ENCODE measurements at places on chromosomes 7 and 10.

DNA sequence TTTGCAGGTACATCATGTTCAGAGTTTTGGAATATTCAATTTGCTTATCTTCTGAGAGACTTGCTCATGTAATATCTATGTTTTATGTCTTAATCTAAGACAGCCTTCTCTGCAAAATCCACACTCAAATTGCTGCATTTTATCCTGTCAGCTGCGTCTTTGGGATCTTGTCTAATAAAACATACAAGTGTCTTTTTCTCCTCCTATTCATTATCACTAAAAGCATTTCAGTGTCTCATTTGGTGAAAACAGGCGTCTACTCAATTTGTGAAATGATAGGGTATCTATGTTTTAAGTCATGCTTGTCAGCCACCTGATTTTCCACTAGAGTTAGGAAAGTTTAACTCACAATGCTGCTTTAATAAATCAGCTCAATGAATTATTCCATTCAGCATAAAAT, 112.7 kb upstream of the LRRTM3 start:
- DNase-seq = no peak

DNA sequence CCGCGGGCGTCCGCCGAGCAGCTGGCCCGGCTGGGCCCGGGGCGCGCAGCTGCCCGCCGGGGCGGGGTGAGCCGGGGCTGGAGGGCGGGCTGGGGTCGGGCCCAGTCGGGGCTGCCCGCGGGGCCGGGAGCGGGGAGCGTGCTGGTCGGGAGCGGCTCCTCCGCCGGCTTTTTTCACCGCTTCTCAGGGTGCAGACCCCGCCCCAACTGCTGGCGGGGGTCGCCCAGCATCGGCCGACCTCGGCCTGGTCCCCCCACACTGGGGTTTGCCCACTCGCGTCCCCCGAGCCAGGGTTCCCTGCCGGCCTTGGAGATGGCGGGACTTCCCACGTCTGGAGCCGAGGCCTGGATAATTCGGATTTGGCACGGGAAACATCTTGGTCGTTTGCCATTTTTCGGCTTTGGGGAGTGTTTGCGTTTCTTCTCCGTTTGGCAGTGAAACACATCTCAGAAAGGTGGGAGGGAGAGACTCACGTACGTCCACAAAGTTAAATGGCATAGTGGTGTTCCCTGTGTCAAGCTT, 432 bp downstream of the TMEM248 start:
- DNase-seq = no peak

DNA sequence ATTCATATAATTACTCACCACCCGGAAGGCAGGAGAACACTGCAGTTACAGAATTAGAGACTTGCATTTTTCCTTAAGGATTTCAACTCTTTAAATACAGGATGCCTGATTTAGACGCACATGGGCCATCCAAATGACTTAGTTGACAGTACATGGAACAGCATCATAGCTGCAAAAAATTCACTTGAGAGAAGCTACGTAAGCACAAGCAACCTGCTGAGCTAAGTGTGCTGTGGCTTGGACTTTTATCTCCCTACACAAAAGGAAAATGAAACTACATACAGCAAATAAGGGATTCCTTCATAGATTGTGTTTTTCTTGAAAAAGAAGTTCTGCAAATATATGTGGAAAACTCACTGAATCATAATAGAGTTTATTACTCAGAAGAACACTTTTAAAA, 152.6 kb downstream of the POU6F2 start:
- no peak for DNase-seq

- DNase-seq = no peak
These were observed 11.2 kb downstream of the WDR86 start for GRCh38 chr7:151398446-151399304.

DNA sequence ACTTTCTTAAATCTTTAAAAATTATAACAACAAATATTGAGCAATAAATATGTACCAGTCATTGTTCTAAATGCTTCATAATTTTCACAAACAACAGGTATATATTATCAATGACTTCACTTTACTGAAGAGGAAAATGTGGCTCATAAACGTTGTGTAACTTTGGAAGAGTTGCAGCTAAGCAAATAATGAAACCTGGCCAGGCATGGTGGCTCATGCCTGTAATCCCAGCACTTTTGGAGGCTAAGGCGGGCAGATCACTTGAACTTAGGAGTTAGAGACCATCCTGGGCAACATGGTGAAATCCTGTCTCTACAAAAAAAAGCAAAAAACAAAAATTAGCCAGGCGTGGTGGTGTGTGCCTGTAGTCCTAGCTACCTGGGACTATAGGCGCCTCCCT, 71.9 kb upstream of the AMPH start:
- DNase-seq = no peak
